Breast epithelium (tissue), 4 donors: ENCODE measurements at places on chromosomes 12 and 14. TPM values are rescaled to one million over a fixed set of nuclear protein-coding genes. Genes with fewer than 3 reads are reported as not detected.

The ADCY6 gene
- total RNA-seq: 61.4 TPM

The SERPINA1 gene
- 200 TPM for total RNA-seq

The PLA2G1B gene
- not detected for total RNA-seq

The CLEC9A gene
- total RNA-seq: not detected

The KCNA1 gene
- 1.3 TPM for total RNA-seq

The ANKS1B gene
- total RNA-seq: 115 TPM

The ACSM4 gene
- not detected for total RNA-seq

The NACA gene
- 1,488 TPM for total RNA-seq

DNA sequence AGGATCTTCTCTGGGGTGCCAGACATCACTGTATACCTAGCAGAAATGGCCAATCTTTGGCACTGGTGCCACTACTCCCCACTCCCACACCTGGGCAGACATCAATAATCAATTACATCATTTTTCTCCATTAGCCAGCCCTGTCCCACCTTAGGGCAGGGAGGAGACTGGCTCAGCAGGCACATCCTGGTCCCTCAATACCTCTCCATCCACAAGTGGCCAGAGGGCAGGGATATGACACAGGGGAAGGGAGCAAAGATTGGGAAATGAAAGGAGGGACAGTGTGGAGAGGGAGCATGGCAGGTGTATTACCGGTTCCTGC, 10.2 kb downstream of the RAPGEF3 start:
- DNase-seq: no peak
- no peak overlapping the region for H3K27ac ChIP-seq
- H3K36me3 ChIP-seq: no peaks in the 10 kb centered on the region
- peaks cover 9% of the 10 kb centered on the region for H3K4me1 ChIP-seq
- no peaks in the 10 kb centered on the region for H3K27me3 ChIP-seq

DNA sequence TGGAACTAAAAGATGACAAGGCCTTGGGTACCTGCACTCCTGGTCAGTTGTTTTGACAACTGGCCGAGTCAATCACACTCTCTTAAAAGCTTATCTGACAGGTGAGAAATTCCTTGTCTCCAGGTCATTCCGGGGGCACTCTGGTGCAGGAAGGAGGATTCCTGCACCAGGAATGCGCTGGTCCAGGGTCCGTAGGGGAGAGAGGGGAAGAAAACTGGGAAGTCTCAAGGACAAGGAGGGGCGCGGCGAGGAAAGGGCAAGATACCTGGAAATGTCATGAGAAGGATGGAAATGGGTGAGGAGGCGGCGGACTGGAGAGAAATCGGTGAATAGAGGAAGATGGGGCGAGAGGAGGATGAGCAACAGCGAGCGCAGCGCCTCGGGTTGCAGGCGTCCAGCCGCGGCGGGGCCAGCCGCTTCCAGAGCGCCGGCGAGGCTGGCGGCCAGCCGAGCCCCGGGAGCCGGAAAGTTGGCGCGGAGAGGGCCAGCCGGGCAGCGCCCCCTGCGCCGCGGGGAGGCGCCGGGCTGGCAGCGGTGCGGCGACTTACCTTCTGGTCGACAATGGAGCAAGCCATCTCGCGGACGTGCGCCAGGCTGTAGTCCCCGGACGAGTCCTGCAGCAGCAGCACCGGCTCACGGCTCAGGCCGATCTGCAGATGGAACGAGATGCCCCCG, 809 bp downstream of the PRKD1 start:
- no peak for DNase-seq
- H3K4me3 ChIP-seq: peak overlapping the region; percentile 60
- H3K27me3 ChIP-seq: no peaks in the 10 kb centered on the region

GRCh38 chr12:48175613-48176416, 7.6 kb upstream of the CCDC184 start:
- peaks cover 7% of the 10 kb centered on the region for H3K27me3 ChIP-seq
- no peak for DNase-seq
- H3K4me3 ChIP-seq: no peak overlapping the region

DNA sequence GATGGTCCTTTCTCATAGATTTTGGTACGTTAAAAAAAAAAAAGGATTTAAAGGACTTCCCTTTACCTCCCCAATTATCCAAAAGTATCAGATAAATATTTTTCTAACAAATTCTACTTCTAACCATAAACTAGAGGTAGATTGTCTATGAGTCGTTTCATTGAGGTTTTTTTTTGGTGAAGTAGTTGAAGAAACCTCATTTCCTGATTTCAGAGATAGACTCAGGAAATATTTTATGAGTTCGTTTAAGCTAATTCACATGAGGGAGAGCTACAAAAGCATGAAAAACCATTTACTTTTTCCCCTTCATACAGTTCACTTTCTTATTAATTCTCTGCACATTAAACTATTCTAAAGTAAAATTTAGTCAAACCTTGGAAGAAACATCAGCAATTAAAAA, 112.5 kb downstream of the RALGAPA1 start:
- no peak for DNase-seq
- H3K27me3 ChIP-seq: no peaks in the 10 kb centered on the region
- no peak overlapping the region for H3K4me3 ChIP-seq
- no peaks in the 10 kb centered on the region for H3K4me1 ChIP-seq

- H3K27ac ChIP-seq: peak overlapping the region; percentile 30
- no peak for DNase-seq
- H3K4me3 ChIP-seq: no peak overlapping the region
- H3K4me1 ChIP-seq: no peaks in the 10 kb centered on the region
- no peaks in the 10 kb centered on the region for H3K27me3 ChIP-seq
Observed at GRCh38 chr12:79549531-79550271, 141.1 kb downstream of the PAWR start.

DNA sequence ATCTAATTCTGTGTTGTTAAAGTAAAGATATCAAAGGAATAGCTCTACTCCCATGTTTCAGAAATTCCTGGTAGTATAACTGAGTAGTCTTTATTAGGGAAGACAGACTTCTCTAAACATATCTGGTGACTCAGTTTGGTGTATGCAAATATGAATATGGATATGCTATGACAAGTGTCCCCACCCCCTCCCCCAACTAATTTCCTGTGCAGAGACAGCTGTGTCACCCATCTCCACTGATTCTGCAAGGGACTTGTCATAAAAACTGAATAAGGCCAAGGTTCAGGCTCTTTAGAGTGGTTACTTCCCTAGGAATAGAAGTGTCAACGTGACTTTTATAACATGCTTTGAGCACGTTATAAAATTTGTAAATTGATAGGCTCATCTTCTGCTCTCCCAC, 429.1 kb downstream of the DAD1 start:
- H3K27ac ChIP-seq: no peak overlapping the region
- no peak overlapping the region for H3K4me3 ChIP-seq
- no peaks in the 10 kb centered on the region for H3K36me3 ChIP-seq
- no peaks in the 10 kb centered on the region for H3K4me1 ChIP-seq
- no peaks in the 10 kb centered on the region for H3K27me3 ChIP-seq

GRCh38 chr14:101961746-101962502, 2.4 kb upstream of the DYNC1H1 start:
- no peak overlapping the region for H3K27ac ChIP-seq
- peak; percentile 25 for DNase-seq
- H3K36me3 ChIP-seq: no peaks in the 10 kb centered on the region

GRCh38 chr12:2267703-2268470, 215.1 kb downstream of the CACNA1C start:
- H3K4me3 ChIP-seq: no peak overlapping the region
- no peaks in the 10 kb centered on the region for H3K4me1 ChIP-seq
- H3K27ac ChIP-seq: peak overlapping the region; percentile 43
- peak; percentile 68 for DNase-seq

DNA sequence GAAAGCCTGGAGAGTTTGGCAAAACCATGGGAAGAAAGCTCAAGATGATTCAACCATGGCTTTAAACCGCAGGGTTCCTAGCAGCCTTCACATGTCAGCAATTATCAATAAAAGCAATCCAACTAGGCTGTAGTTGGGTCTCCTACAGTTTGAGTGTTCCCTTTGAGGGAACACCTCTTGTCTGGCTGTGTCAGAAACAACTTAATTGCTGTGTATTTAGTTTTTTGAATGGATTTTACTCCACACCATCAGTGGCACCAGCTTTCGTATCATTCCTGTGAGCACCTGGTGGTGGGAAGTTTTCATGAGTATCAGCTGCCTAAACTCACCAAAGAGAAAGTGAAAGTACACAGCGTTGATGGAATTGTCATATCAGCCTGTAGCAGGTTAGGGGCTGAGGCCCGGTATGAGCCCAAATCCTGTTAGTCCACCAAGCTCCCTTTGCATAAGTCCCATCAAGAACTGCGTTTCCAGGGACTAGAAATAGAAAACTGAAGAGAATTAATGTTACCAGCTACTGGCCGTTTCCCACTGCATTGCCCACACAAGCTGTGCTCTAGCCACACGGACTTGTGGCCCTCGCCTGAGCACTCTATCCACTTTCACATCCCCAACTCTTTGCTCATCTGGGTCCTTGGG, 10.9 kb upstream of the IL26 start:
- H3K27me3 ChIP-seq: no peaks in the 10 kb centered on the region
- peak overlapping the region; percentile 1 for H3K27ac ChIP-seq
- no peak for DNase-seq
- no peaks in the 10 kb centered on the region for H3K4me1 ChIP-seq
- peak overlapping the region; percentile 34 for H3K4me3 ChIP-seq

- no peak overlapping the region for H3K27ac ChIP-seq
- peaks cover 2% of the 10 kb centered on the region for H3K27me3 ChIP-seq
- no peak for DNase-seq
- H3K4me3 ChIP-seq: no peak overlapping the region
- H3K36me3 ChIP-seq: no peaks in the 10 kb centered on the region
Observed at GRCh38 chr14:100784523-100785337, 41.2 kb upstream of the MEG3 start.

DNA sequence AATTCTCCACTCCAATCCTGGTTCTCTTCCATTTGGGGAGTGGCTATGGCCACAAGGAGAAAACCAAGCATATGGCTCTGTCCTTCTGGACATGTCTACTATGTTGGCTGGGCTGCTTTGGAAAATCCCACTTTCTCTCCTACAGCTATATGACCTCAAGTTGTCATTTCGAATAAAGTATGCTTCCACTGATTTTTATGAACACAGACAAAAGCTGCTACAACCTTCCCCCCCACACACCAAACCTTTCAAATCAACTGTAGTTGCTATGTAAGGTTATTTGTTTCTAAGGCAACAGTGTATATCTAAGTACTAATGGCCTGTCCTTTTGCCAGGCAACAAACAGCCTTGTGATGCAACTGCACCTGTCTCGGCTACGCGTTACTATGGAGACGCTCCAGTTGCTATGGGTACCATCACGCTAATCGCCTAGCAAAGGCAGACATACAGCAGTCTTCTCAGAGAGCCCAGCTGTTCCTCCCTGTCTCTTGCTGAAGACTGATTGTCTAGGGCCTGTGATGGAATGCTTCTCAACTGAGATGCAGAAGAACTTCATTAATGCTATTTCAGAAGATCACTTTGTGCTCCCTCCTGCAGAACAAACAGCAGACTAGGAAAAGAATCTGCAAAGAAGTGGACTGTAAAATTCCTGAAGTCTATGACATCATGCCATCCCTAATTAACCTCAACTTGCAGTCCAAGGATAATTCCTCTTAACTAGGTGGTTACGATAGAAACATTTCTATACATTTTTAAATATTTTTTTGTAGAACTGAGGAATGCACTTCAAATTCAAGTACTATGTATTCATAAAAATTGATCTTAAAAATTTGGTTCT, 67.6 kb downstream of the FOXN3 start:
- no peaks in the 10 kb centered on the region for H3K4me1 ChIP-seq
- no peak overlapping the region for H3K27ac ChIP-seq
- no peak overlapping the region for H3K4me3 ChIP-seq
- H3K27me3 ChIP-seq: no peaks in the 10 kb centered on the region
- no peak for DNase-seq
- no peaks in the 10 kb centered on the region for H3K36me3 ChIP-seq

DNA sequence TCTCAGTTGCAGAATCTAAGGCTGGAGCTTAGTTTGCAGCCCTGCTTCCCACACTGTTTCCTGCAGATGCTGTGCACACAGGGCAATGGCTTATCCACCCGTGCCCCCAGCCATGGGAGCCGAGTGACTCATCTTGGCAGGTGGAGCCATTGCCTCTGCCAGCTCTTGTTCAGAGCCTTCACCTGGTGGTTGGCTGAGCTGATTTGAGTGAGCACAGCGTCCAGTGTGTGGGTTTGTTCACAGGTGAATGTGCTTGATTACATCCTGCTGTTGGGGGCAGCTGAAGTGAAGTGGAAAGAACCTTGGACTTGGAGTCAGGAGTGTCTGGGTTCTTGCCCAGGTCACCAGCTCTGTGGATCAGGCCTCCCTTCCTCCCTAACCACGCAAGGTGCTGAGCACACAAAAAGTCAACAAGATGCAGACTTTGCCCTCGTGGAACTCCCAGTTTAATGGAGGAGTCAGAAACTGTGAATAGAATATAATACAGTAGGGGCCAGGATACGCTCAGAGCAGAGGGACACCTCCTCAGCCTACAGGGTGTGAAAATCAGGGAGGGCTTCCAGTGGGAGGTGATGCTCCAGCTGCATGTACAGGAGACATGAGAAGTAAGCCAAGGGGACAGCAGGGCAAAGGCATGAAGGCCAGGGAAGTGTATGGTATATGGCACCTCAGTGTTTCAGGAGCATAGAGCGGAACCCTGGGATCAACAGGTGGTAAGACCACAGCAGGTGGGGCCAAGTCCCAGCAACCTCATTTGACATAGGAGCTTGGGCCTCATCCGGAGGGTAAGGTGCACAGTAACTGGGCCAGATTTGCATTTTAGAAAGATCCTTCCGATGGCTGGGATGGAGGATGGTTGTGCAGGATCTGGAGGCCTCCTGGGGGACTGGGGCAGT, 22.8 kb downstream of the JDP2 start:
- peak overlapping the region; percentile 64 for H3K27ac ChIP-seq
- no peak overlapping the region for H3K4me3 ChIP-seq
- no peaks in the 10 kb centered on the region for H3K36me3 ChIP-seq

DNA sequence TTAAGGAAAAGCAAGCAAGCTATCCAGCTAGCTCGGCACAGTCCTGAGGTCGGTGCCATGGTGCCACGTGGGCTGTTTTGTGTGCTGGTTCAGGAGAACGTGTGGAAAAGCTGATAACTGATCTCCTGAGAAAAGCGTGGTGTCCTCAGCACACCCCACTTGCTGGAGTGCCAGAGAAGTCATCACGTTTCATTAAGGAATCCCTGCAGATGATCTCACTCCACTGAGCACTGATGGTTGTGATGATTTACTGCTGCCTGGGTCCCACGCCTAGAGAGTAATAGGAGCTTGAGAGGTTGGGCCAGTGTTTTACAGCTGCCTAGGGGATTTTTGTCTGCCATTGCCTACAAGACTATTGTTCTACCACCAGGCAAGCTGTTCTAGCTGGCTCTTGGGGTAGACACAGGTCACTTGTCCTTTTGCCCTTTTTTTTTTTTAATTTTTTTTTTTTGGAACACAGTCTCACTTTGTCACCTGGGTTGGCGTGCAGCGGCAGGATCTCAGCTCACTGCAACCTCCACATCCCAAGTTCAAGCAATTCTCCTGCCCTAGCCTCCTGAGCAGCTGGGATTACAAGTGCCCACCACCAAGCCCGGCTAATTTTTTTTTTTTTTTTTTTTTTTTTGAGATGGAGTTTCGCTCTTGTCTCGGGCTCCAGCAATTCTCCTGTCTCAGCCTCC, 42.3 kb upstream of the EVL start:
- no peak overlapping the region for H3K4me3 ChIP-seq
- peak overlapping the region; percentile 36 for H3K27ac ChIP-seq
- DNase-seq: no peak
- no peaks in the 10 kb centered on the region for H3K27me3 ChIP-seq
- peaks cover 4% of the 10 kb centered on the region for H3K4me1 ChIP-seq
